ENCODE measurements at places on chromosomes 2 and 18. TPM values are rescaled to one million over a fixed set of nuclear protein-coding genes. Genes with fewer than 3 reads are reported as not detected.

The COL3A1 gene
- total RNA-seq: 0.17 TPM

The TEX44 gene
- not detected for total RNA-seq

The MC5R gene
- 0.38 TPM for total RNA-seq

The MYOM1 gene
- 4.1 TPM for total RNA-seq

The IL1R1 gene
- 0.29 TPM for total RNA-seq

The STAT4 gene
- total RNA-seq: 0.96 TPM

The ZNF236 gene
- 8.3 TPM for total RNA-seq

The CNTNAP5 gene
- total RNA-seq: 7.2 TPM

The CNGA3 gene
- 2.2 TPM for total RNA-seq

The RAB6C gene
- total RNA-seq: not detected

The ESPNL gene
- total RNA-seq: 0.87 TPM

The SERPINB3 gene
- not detected for total RNA-seq

The OR6B2 gene
- 0.56 TPM for total RNA-seq

The EMILIN1 gene
- total RNA-seq: 2.0 TPM

The GALNT13 gene
- total RNA-seq: 46.1 TPM

The POTEI gene
- 0.11 TPM for total RNA-seq

The G6PC2 gene
- 0.25 TPM for total RNA-seq

The HOXD8 gene
- total RNA-seq: 21.0 TPM

The TUBB8B gene
- not detected for total RNA-seq

The GEN1 gene
- total RNA-seq: 1.4 TPM

The REEP1 gene
- 15.3 TPM for total RNA-seq

The ATIC gene
- 49.1 TPM for total RNA-seq

The PAIP2B gene
- 0.66 TPM for total RNA-seq

The ONECUT2 gene
- total RNA-seq: 0.49 TPM

The SOCS6 gene
- 14.6 TPM for total RNA-seq

The HJURP gene
- 21.3 TPM for total RNA-seq

The BARD1 gene
- 6.7 TPM for total RNA-seq

The SLC9A2 gene
- total RNA-seq: 0.87 TPM

The CCDC148 gene
- total RNA-seq: 1.0 TPM

The RAPGEF4 gene
- 16.6 TPM for total RNA-seq

The DSG4 gene
- not detected for total RNA-seq

The SLC16A14 gene
- total RNA-seq: 55.8 TPM

The SAG gene
- 6.0 TPM for total RNA-seq

The TTN gene
- total RNA-seq: 0.78 TPM
